ENCODE measurements at places on chromosomes 7 and 10. TPM values are rescaled to one million over a fixed set of nuclear protein-coding genes. Genes with fewer than 3 reads are reported as not detected.

LEP gene
- total RNA-seq, result 0.31 TPM

LRRC61 gene
- 18.4 TPM for total RNA-seq

STN1 gene
- total RNA-seq, result 50.5 TPM

POLR2J2 gene
- 7.6 TPM for total RNA-seq

ACHE gene
- 9.8 TPM for total RNA-seq

WNT8B gene
- not detected for total RNA-seq

KNDC1 gene
- total RNA-seq, result 19.8 TPM

INA gene
- total RNA-seq, result 5.2 TPM

DHTKD1 gene
- 28.8 TPM for total RNA-seq

ZNF239 gene
- 9.2 TPM for total RNA-seq

DNA sequence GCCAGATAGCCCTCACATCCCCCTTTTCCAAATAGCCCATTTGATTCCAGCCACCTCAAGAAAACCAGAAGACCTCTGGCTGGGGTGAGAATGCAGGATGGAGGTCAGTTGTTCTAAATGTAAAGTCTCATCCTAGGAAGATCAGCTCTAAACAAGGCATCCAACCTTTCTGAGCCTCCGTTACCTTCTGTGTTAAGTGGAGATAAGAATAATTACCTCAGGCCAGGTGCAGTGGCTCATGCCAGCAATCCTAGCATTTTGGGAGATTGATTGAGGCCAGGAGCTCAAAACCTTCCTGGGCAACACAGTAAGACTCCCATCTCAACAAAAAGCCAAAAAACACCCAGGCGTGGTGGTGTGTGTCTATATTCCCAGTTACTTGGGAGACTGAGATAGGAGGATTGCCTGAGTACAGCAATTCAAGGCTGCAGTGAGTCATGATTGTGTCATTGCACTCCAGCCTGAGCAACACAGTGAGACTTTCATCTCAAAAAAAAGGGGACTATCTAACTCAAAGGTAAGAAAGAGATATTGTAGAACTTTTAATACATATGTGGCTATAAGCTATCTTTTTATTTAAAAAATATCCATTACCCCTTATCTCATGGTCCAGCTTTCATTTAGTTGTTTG is 43.5 kb downstream of the PRTFDC1 start:
- no peaks in the 10 kb centered on the region for H3K36me3 ChIP-seq
- no peak overlapping the region for H3K4me3 ChIP-seq
- no peak overlapping the region for H3K27ac ChIP-seq
- H3K27me3 ChIP-seq, result no peaks in the 10 kb centered on the region

DNA sequence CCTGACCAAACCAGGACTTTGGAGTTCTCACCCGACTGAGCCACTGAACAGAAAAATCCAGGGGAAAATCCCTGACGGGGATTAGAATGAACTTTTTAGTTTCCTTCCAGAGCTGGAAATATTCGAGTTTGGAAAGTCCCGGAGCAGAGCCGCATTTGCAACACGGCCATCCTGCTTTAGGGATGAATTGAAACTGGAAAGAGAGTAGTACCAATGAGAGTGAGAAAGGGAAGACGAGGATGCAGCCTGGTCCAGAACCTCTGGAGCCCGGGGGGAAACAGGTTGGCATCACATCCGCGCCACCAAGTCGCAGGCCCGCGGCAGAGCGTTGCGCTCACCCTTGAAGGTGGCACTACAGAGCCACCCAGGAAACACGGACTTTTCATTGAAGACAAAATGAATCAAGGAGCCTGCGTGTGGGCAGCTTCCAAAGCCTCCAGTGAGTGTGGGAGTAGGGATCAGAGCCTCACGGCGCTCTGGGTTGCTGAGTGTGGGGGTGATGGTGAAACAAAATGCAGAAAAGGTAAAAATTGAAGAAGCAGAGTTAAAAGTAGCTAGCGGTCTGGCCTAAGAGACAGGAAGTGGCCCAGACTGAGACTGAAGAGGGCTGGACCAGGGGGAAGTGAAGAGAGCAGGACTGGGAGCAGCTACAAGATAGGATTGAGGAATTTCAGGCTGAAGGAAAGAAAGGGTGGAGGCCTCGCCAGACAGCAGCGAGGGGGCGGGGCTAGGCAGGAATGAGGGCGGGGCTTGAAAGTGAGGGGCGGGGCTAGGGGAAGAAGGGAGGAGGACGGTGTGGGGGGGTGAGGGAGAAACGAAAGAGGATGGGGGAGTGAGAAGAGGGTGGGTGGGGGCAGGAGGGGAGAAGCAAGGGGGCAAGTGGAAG is 1.8 kb downstream of the SMURF1 start:
- peak; percentile 76 for DNase-seq
- peak overlapping the region; percentile 95 for H3K27ac ChIP-seq
- H3K27me3 ChIP-seq, result no peaks in the 10 kb centered on the region
- no peaks in the 10 kb centered on the region for H3K36me3 ChIP-seq
- peaks cover 27% of the 10 kb centered on the region for H3K4me1 ChIP-seq
- peak overlapping the region; percentile 99 for H3K4me3 ChIP-seq

DNA sequence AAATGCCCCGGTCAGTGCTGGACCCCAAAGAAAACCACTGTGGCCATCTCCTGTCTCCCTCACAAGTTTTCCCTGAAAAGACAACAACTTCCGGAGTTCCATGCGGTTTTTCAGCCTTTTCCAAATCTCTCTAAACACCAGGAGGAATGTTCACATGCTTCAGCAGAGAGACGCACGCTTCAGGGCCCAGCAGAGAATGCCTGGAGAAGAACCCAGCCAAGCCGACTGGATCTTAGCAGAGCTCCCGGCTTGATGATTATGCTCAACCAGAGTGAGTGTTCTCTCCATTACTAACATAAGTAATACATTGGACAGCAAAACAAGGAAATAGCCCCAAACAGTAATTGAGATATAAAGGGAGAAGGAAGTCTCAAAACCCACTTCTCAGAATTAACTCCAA is 17.9 kb downstream of the PRKCQ start:
- no peaks in the 10 kb centered on the region for H3K27me3 ChIP-seq
- no peak for DNase-seq
- no peaks in the 10 kb centered on the region for H3K36me3 ChIP-seq
- H3K4me3 ChIP-seq, result no peak overlapping the region
- no peak overlapping the region for H3K27ac ChIP-seq

- no peaks in the 10 kb centered on the region for H3K27me3 ChIP-seq
- H3K27ac ChIP-seq, result no peak overlapping the region
These were observed 110.3 kb upstream of the SP8 start for GRCh38 chr7:20896996-20897395.

DNA sequence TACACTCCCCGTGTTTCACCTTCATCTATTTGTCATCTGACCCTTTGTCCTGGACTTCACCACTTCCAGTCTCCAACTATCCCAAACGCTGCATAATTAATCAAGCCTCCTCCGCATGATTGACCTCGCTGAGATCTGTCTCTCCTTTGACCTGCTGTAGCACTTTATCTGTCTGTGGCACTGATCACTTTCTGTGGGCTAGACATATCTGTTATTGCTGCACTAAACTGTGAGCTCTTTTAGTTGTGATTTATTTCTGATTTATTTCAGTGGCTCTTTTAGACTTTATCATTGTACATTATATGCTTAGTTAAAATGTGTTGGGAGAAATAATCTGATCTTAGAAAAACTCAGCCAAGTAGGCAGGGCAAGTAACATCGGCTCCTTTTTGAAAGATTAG is 91.9 kb upstream of the GATA3 start:
- H3K27ac ChIP-seq, result no peak overlapping the region
- DNase-seq, result no peak
- H3K4me3 ChIP-seq, result no peak overlapping the region
- H3K36me3 ChIP-seq, result no peaks in the 10 kb centered on the region
- H3K27me3 ChIP-seq, result no peaks in the 10 kb centered on the region

- no peaks in the 10 kb centered on the region for H3K4me1 ChIP-seq
- no peak for DNase-seq
- no peaks in the 10 kb centered on the region for H3K27me3 ChIP-seq
- H3K36me3 ChIP-seq, result no peaks in the 10 kb centered on the region
These were observed 410.9 kb downstream of the TYW1 start for GRCh38 chr7:67407392-67408071.

GRCh38 chr7:68334636-68335272 is 1263.5 kb upstream of the AUTS2 start:
- H3K27ac ChIP-seq, result no peak overlapping the region
- no peaks in the 10 kb centered on the region for H3K36me3 ChIP-seq
- H3K4me3 ChIP-seq, result no peak overlapping the region
- H3K4me1 ChIP-seq, result no peaks in the 10 kb centered on the region
- no peak for DNase-seq

DNA sequence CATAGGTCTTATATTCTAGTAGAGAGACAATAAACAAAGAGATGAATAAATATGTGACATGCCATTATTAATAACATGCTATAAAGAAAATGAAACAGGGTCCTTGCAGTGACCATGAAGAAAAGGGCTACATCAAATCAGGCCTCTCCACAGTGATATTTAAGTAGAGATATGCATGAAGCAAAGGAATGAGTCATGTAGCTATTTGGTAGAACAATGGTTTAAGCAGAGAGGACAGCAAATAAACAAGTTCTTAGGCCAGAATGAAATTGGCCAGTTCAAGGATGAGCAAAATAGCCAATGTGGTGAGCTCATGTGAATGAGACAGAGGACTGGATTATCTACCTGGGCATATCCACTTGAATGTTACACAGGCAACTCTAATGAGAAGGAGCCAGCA is 172.2 kb upstream of the FERD3L start:
- no peaks in the 10 kb centered on the region for H3K4me1 ChIP-seq
- H3K27ac ChIP-seq, result no peak overlapping the region
- no peaks in the 10 kb centered on the region for H3K36me3 ChIP-seq

GRCh38 chr10:78449554-78449953 is 415.9 kb downstream of the RPS24 start:
- no peak overlapping the region for H3K27ac ChIP-seq
- no peaks in the 10 kb centered on the region for H3K27me3 ChIP-seq
- no peaks in the 10 kb centered on the region for H3K36me3 ChIP-seq
- peaks cover 8% of the 10 kb centered on the region for H3K4me1 ChIP-seq

DNA sequence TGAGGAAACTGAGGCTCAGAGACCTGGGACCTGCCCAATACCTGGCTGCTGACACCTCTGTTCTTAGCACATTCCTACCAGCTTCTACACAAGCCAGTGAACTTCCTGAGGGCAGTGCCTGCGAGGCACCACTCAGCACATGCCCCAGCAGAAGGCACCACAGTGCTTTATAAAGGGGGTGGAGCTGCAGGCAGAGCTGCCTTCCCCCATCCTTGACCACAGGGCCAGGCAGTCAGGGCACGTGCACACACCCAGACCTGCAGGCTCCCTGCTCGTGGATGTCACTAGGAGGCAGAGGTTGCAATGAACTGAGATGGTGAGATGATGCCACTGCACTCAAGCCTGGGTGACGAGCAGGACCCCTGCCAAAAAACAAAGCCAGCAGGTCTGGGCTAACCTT is 39.2 kb upstream of the TUBB8 start:
- no peaks in the 10 kb centered on the region for H3K36me3 ChIP-seq
- no peak overlapping the region for H3K27ac ChIP-seq
- no peak overlapping the region for H3K4me3 ChIP-seq
- H3K4me1 ChIP-seq, result no peaks in the 10 kb centered on the region
- no peak for DNase-seq

- H3K27me3 ChIP-seq, result no peaks in the 10 kb centered on the region
- no peak overlapping the region for H3K27ac ChIP-seq
- no peak for DNase-seq
These were observed 272.1 kb downstream of the GATA3 start for GRCh38 chr10:8326396-8327139.

GRCh38 chr7:129853661-129854268 is 99.0 kb downstream of the UBE2H start:
- H3K27ac ChIP-seq, result no peak overlapping the region
- no peaks in the 10 kb centered on the region for H3K27me3 ChIP-seq
- H3K4me1 ChIP-seq, result peaks cover 24% of the 10 kb centered on the region

GRCh38 chr7:34835901-34836600 is 178.0 kb downstream of the NPSR1 start:
- no peak overlapping the region for H3K27ac ChIP-seq
- no peak for DNase-seq
- no peak overlapping the region for H3K4me3 ChIP-seq
- no peaks in the 10 kb centered on the region for H3K36me3 ChIP-seq
- H3K4me1 ChIP-seq, result no peaks in the 10 kb centered on the region
- no peaks in the 10 kb centered on the region for H3K27me3 ChIP-seq

DNA sequence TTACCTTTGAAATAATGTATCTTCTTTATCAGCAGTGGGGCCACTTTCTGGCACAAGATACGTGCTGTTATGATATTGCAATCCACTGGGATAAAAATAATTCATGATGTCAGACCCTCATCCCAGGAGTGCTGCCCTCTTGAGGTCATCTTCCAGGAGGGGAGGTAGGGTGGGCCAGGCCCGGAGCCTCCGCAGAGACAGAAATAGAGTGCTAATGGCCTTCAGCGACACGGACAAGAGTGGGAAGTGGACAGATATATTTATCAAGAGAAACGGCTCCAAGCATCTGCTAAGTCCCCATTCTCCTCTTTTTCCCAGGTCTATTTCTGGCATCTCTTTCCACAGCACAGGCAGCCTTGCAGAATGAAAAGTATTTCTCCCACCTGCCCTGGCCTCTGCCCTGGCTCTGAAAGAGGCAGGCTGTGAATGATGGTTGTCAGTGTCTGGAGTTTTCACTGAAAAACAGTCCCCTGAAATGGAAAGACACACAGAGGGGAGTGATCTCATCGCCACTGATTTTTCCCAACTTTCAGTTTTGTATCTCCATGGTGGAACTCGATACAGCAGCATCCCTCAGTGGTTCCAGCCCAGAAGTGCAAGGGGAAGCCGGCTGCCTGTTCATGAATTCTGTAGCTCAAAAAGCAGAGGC is 251.7 kb upstream of the MYO3A start:
- H3K4me3 ChIP-seq, result no peak overlapping the region
- peaks cover 5% of the 10 kb centered on the region for H3K4me1 ChIP-seq
- H3K36me3 ChIP-seq, result no peaks in the 10 kb centered on the region

DNA sequence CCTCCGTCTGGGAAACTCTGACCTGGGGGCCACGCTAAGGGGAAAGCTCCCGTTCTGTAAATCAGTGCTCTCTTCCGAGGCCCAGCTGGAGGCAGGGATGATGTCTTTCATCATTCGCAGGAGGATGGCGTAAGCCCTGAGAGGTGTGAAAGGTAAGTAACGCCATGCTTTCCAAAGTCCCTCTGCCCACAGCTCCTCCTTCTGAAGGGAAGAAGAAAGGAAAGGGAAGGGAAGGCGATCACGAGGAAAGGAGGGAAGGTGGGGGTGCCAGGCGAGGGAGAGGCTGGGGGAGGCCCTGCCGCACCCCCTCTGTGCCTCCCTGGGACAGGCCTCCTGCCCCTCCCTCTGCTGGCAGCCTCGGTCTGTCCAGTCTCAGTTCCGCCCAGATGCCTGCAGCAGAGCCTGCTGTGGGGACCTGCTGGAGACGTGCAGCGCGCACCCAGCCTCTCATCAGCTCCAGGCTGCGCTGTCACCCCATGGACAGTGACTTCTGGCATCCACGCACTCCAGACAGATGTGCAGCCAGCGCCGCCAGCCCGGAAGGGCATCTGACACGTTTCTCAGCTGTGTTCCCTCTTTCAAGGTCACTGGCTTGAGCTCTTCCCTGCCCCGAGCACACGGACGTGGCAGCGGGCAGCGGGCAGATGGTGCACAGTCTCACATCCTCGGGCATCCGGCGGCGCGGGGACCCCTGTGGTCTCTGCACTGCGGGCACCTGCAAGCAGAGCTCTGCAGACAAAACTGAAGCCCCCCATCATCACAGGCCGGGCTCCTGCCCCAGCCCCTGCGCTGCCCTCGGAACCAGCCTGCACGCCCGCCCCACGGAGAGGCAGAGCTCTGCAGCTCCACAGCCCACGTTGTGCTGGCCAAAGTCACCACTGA is 60.6 kb downstream of the INSIG1 start:
- no peak for DNase-seq
- no peak overlapping the region for H3K27ac ChIP-seq
- peaks cover 8% of the 10 kb centered on the region for H3K4me1 ChIP-seq
- H3K27me3 ChIP-seq, result no peaks in the 10 kb centered on the region

GRCh38 chr7:127680983-127681382 is 29.0 kb downstream of the SND1 start:
- no peaks in the 10 kb centered on the region for H3K36me3 ChIP-seq
- DNase-seq, result no peak
- no peaks in the 10 kb centered on the region for H3K4me1 ChIP-seq
- H3K4me3 ChIP-seq, result no peak overlapping the region
- no peaks in the 10 kb centered on the region for H3K27me3 ChIP-seq

Measured in testis (tissue), 5 donors.